ENCODE measurements at places on chromosomes 6 and 20. TPM values are rescaled to one million over a fixed set of nuclear protein-coding genes. Genes with fewer than 3 reads are reported as not detected.
A peak's percentile ranks its signal among the peaks of the same experiment; 100 is the strongest.

GRCh38 chr6:110067837-110068591 is 89.9 kb downstream of the GPR6 start:
- DNase-seq, result no peak

Gene RNF182
- 1.2 TPM for total RNA-seq

DNA sequence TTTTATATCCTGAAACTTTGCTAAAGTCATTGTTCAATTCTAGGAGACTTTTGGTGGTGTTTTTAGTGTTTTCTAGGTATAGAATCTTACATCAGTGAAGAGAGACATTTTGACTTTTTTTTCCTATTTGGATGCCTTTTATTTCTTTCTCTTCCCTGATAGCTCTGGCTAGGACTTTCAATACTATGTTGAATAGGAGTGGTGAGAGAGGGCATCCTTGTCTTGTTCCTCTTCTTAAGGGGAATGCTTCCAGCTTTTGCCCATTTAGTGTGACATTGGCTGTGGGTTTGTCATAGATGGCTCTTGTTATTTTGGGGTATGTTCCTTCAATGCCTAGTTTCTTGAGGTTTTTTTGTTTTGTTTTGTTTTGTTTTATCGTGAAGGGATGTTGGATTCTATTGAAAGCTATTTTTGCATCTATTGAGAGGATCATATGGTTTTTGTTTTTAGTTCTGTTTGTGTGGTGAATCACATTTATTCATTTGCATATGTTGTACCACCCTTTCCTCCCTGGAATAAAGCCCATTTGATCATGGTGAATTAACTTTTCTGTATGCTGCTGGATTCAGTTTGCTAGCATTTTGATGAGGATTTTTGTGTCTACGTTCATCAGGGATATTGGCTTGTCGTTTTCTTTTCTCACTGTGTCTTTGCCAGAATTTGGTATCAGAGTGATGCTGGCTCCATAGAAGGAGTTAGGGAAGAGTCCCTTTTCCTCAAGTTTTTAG is 540.1 kb upstream of the FLRT3 start:
- DNase-seq, result no peak

DNA sequence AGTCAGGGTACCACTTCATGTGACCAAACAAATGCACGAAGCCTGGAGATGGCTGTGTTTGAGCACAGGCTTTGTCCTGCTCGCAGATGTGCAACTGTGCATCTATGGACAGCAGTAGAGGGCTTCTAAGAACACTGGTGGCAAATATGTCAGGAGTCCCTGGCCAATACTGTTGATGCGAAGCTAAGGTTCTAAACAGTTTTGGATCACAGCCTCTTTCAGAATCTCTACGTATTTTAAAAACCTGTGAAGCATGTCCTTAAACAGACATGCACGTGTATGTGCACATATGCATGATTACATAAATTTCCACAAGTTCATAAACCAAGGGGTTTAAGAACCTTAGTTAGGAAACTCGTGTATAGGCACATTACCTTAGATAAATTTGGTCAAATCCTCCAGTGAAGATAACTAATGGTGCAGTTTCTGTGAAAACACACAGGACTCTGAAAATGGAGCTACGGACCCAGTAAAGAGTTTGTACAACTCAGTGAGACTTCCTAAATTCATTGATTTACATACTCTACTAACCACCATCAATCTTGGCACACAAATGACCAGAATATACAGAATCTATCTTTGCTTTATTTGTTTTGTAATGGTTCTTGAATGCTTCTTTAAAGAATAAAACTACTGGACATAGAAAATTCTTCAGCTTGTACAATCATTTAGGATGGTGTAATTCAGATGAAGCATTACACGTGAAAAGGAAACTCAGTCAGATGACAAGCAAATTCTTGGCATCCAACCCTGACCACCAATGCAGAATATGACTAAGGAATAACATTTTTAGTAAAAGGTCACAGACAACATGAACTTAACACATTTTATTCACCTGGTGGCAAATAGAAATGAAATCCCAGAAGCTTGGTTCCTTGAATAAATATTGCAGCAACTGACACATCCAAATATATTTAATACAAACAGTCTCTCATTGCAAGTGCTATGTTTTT is 27.4 kb downstream of the KCNQ5 start:
- no peak for DNase-seq

- no peak for DNase-seq
These were observed 15.1 kb downstream of the PKIG start for GRCh38 chr20:44597516-44597915.

Gene TNFAIP3
- 73.4 TPM for total RNA-seq

GRCh38 chr6:3136292-3137011 is 17.9 kb downstream of the BPHL start:
- DNase-seq, result no peak

Gene GNRH2
- 27.0 TPM for total RNA-seq

GRCh38 chr6:50850223-50851048 is 31.8 kb downstream of the TFAP2B start:
- peak; percentile 57 for DNase-seq

DNA sequence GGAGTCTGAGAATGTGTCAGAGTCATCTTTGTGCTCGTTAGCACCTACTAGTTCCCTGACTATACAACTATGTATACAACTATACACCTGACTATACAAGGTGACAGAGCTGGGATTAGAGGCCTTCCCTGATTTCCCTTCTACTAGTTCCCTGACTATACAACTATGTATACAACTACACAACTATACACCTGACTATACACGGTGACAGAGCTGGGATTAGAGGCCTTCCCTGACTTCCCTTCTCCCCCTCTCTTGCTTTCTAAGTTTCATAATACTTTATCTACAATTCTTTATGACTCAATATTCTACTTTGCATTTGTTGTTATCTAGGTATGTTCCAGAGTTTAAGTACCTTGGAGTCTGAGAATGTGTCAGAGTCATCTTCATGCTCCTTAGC is 68.0 kb downstream of the HS3ST5 start:
- DNase-seq, result peak; percentile 5

Gene VWA7
- total RNA-seq, result 1.5 TPM

DNA sequence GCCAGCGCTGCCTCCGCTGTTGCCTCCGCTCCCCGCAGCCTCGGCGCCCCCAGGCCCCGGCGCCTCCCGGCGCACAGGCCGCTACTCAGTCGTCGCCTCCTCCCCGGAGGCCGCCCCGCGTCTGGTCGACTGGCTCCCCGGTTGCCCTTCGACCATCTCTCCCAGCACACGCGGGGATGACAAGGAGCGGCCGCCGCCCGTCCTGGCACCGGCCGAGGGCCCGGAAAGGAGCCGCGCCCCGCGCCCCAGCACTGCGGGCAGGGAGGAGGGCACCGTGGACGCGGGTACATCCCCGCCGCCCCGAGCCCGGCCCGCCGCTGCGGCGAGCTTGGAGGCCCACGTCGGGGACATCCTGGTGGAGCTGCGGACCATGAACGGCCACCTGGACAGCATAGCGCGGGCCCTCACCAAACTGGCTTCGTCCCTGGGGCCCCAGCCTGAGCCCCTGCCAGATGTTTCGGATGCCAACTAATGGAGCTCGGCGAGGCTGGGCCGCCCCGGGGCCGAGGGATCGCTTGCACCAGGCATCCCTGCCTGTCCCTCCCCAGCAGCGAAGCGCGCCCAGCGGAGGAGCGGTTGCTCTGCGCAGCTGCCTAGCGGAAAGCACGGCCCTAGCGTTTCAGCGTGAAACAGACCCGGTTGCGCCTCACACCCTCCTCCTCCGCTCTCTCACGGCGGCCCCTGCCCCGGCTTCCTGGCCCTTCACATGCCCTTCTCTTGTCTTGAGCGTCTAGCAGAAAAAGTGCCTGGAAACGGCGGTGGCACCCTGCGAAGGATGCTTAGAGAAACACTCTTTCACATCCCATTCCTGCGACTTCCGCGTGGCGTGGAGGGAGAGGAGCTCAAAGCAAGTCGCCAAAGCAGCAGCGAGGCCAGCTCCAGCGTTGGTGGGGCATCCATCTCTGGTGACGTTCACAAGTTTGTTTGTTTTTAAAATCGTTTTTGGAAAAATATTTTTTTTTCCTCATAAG is 285.8 kb upstream of the SUPT3H start:
- peak; percentile 44 for DNase-seq

- peak; percentile 67 for DNase-seq
These were observed 205.2 kb downstream of the BMP7 start for GRCh38 chr20:57061051-57061900.

Measured in hepatocyte (in vitro differentiated cells).